Activated CD4-positive, alpha-beta T cell treated with anti-CD3 and anti-CD28 coated beads for 24 hours (primary cell): ENCODE measurements at places on chromosomes 13 and 19.

DNA sequence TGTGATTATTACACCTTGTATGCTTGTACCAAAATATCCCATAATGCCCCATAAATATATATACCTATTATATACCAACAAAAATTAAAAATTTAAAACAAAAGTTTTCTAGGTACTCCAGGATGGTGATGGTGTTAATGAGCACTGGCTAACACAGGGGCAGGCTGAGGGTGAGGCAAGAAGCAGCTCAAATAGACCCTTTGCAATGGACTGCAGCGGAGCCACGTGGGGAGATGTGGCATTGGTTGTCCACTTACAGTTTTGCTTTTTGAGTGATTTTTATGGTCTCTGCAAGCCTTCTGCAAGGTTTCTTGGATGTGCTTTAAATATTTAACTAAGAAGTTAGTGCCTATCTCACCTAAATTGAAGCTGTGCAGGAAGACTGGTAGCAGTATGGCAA is 132.9 kb downstream of the RAP2A start:
- no peak for DNase-seq

DNA sequence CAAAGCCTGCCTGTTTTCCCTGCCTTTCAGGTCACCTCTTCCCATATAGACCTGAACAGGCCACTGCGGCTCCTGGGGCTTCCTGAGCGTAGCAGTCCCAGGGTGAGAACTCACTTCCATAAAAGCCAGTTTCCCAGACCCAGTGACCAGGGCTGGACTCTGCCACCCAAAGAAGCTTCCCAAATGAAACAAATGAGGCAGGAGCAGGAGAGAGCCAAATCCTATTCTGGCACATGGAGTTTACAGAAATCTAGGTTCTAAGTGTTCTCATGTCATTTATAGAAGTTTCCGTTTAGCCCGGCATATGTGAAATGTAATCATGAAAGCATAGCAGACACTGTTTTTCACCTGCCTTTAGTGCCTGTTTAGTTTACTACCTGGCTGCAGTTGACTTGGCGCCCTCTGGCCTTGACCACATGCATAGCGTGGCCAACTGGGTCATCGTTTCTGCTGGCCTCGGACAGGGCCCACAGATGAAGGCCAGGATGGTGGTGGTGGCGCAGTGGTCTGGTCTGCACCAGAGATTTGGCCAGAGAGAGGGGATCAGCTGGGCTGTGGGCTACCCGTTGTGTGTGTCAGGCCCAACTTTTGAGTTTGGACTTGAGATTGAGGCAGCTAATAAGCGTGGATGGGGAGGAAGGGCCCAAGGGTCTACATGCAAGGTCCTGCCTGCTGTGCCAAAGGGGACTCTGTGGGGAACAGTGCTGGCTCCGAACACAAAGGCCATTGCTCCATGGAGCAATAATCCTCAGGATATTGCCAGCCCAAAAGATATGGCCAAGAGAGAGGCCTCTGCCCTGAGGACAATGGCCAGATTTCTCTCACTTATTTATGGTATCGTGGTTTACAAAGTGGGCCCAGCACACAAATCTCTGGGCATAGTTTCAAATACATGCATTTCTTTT is 43.3 kb downstream of the NFIX start:
- no peak for DNase-seq

DNA sequence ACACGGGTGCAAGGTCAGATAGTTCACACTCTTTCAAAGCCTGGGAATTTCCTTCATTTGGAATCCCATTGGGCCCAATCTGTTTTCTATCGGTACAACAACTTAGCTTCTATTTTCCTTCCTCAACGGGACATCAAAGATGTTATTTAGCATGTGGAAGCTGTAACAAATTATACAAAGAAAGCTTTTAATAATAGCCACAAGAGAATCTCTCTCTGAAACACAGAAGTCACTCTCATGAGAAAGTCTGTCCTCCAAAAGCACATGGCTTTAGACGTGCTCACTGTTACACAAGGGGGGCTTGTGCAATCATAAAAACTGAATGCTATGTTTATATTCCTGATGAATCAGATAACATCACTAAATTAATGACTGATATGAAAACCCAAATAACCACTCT is 28.9 kb upstream of the CYSLTR2 start:
- DNase-seq, result no peak

DNA sequence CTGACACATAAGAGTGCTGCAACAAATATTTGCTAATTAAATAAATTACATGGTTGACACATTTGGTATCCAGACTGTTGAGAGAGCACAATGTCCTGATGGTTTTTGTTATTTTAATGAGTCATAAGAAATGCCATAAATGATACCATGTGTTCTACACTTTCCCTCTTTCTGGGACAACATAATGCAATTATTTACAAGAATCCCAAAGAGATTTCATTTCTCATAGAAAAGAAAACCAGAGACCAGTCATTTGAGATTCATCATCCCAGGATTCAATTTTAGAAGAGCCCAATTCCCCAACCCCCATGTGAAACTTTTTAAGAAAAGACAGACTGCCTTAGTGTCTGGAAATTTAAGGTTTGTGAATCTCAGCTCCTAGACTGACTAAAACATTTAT is 399.6 kb downstream of the DCT start:
- DNase-seq, result no peak

- no peak for DNase-seq
These were observed 15.3 kb downstream of the TMEM38A start for GRCh38 chr19:16676101-16676798.

GRCh38 chr19:1609103-1609396 is 3.8 kb upstream of the UQCR11 start:
- no peak for DNase-seq

DNA sequence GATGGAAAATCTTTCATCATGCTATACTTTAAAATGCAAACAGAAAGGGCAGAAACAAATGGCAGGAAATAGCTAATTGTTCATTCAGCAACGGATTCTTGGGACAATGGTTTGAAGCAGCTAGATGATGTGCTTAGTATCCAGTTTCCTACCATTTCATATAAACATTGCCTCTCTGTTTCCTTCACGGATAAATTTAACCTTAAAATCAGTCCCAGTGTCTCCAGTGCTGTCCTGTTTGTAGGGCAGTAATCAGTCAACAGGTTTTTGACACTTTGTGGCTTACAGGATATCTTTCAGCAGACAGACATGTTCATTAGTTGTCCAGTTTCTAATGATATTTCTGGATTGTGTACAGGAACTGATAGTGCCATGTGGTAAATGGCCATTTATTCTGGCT is 24.7 kb upstream of the RB1 start:
- no peak for DNase-seq

DNA sequence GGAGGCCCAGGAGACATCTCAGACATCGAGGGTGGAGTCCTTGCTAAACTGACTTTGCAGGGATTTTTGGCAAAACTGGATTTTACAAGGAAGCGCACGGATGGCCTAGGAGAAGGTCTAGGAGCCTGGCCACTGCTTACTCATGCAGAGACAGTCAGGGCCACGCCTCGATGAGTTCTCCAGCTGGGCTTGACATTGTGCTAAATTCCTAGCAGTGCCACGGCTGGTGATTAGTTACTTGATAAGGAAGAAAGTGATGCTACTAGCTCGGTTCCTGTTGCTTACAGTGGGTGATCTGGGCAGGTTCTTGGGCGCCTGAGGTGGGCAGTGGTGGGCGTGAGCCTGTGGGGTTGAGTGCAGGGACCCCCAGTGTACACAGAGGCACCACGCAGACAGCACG is 143.4 kb downstream of the SOX1 start:
- DNase-seq, result no peak

- DNase-seq, result no peak
These were observed 6.1 kb downstream of the SH2D3A start for GRCh38 chr19:6761053-6761676.

GRCh38 chr13:93320942-93321341 is 94.3 kb downstream of the GPC6 start:
- DNase-seq, result no peak
